ENCODE measurements at places on chromosomes 6 and 20.
A peak's percentile ranks its signal among the peaks of the same experiment; 100 is the strongest.

GRCh38 chr6:28239636-28240035 lies 12.4 kb downstream of the ZKSCAN4 start:
- H3K36me3 ChIP-seq = peaks cover 14% of the 10 kb centered on the region
- no peak overlapping the region for H3K27ac ChIP-seq
- no peak for DNase-seq
- no peaks in the 10 kb centered on the region for H3K4me1 ChIP-seq

DNA sequence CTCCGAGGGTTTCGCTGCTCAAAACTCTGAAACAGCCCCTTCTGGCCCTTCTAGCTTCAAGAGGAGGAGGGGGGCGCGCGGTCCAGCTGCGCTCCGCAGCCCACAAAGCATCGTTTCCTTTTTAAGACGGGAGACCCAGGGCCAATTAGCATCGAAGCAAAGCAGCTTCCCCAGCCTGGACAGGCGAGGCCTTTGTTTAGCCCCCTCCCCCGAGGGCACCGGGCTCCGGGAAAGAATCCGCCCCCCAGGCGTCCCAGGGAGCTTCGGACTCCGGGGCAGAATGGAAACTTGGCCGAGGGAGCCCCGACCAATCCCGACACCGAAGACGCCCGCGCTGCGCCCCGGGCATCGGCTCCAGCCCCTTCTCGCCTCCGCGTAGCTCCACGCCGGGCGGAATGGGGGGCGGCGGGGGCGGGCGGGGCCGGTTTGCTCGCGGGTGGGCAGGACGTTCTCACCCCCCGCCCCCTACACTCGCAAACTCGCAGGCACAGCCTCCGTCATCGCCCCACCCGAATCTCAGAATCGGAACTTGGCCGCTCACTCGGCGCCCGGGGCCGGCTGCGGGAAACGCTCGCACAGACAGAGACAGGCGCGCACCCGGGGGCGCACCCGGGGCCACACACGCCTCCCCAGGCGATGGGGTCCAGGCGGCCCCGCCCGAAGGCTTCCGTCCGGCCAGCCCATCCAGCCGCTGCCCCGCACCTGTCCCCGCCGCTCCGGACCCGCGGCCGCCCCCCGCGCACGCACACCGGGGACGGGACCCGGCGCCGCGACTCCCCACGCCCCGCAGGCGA lies 628 bp downstream of the NKAIN4 start:
- H3K4me3 ChIP-seq = no peak overlapping the region
- H3K36me3 ChIP-seq = no peaks in the 10 kb centered on the region
- H3K4me1 ChIP-seq = no peaks in the 10 kb centered on the region

- no peak overlapping the region for H3K4me3 ChIP-seq
- DNase-seq = no peak
Observed at GRCh38 chr6:137958811-137959565, 91.9 kb downstream of the TNFAIP3 start.

DNA sequence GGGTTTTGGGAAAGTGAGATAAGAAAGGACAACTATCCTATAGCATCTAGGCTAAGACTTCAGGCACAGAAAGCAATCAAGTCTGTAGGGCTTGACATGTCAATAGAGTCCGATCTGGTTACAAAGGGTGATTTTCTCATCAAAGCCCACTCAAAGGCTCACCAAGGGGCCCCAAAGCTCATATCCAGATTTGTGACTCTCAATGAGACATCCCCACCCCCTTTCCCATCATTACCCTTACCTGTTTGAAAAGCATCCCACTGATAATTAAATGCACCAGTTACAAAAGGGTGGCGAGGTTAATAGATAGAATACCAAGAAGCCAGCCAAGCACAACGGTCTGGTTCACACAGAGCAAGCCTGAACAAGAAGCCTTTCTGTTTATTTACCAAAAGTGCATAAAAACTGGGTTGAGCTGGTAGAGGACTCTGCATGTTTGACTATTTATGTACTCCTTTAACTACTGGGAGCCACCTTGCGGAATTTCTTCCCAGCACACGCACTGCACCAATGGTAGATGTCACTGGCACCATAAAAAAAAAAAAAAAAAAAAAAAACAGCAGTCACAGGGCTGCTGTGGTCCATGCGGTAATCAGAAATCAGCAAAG lies 6.1 kb downstream of the JAG1 start:
- H3K4me3 ChIP-seq = peak overlapping the region; percentile 82
- H3K27ac ChIP-seq = no peak overlapping the region
- peaks cover 36% of the 10 kb centered on the region for H3K4me1 ChIP-seq
- DNase-seq = no peak

GRCh38 chr6:51813904-51814303 lies 273.5 kb downstream of the PKHD1 start:
- H3K4me1 ChIP-seq = no peaks in the 10 kb centered on the region
- H3K4me3 ChIP-seq = no peak overlapping the region
- H3K27me3 ChIP-seq = no peaks in the 10 kb centered on the region
- DNase-seq = no peak
- peaks cover 5% of the 10 kb centered on the region for H3K36me3 ChIP-seq
- H3K27ac ChIP-seq = no peak overlapping the region

- H3K4me3 ChIP-seq = no peak overlapping the region
- no peaks in the 10 kb centered on the region for H3K27me3 ChIP-seq
- peaks cover 12% of the 10 kb centered on the region for H3K4me1 ChIP-seq
- H3K27ac ChIP-seq = no peak overlapping the region
- H3K36me3 ChIP-seq = peaks cover 25% of the 10 kb centered on the region
Observed at GRCh38 chr20:3041854-3042409, 1.5 kb upstream of the GNRH2 start.

DNA sequence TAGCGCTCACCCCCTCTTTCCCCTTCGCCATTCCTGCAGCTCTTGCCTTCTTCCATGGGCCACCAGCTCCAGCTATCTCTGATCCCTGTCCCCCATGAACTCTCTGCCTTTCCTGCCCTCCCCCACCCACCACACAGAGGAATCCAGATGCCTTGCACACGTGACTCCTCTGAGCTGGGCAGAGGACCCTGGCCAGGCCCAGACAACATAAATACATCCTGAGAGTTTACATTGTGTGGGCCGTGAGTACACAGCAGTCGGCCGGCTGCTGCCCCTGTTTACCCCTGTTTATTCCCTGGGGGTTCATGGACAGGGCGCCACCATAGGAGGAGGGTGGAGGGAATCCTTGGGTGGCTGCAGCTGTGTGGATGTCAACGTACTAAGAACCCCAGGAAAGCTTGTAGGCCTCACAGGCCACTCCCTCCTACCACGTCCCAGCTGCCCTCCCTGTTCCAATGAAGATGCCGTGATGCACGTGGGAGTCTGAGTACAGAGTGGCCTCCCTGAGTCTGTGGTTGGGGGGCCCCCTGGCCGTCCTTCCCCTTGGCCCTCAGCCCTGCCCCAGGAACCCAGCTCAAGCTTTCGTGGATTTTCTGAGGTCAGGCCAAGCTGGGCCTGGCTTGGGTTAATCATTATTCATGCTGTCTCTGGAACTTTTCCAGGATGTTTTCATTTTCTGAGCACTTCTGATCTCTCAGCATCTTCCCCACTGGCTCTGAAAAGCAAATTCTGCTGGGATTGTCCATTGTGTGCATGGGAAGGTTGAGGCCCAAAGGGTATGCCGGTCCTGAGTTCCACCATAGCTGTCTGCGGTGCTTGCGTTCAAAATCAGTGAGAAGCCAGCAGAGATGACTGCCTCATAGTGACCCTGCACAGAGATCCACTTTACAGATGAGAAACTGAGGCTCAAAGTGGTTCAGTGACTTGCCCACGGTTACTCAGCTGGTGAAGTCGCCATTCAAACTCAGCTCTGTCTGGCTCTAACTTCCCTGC lies 136.3 kb downstream of the MRPL14 start:
- DNase-seq = peak; percentile 56
- H3K36me3 ChIP-seq = no peaks in the 10 kb centered on the region
- H3K27me3 ChIP-seq = no peaks in the 10 kb centered on the region
- no peak overlapping the region for H3K27ac ChIP-seq
- H3K4me1 ChIP-seq = peaks cover 53% of the 10 kb centered on the region

- no peak overlapping the region for H3K27ac ChIP-seq
- DNase-seq = no peak
- no peaks in the 10 kb centered on the region for H3K27me3 ChIP-seq
- no peaks in the 10 kb centered on the region for H3K36me3 ChIP-seq
Observed at GRCh38 chr6:155406801-155407200, 48.8 kb downstream of the NOX3 start.

- DNase-seq = no peak
- no peak overlapping the region for H3K27ac ChIP-seq
- H3K27me3 ChIP-seq = peaks cover 47% of the 10 kb centered on the region
- H3K4me1 ChIP-seq = no peaks in the 10 kb centered on the region
- no peak overlapping the region for H3K4me3 ChIP-seq
Observed at GRCh38 chr20:48463916-48464315, 363.9 kb downstream of the PREX1 start.

DNA sequence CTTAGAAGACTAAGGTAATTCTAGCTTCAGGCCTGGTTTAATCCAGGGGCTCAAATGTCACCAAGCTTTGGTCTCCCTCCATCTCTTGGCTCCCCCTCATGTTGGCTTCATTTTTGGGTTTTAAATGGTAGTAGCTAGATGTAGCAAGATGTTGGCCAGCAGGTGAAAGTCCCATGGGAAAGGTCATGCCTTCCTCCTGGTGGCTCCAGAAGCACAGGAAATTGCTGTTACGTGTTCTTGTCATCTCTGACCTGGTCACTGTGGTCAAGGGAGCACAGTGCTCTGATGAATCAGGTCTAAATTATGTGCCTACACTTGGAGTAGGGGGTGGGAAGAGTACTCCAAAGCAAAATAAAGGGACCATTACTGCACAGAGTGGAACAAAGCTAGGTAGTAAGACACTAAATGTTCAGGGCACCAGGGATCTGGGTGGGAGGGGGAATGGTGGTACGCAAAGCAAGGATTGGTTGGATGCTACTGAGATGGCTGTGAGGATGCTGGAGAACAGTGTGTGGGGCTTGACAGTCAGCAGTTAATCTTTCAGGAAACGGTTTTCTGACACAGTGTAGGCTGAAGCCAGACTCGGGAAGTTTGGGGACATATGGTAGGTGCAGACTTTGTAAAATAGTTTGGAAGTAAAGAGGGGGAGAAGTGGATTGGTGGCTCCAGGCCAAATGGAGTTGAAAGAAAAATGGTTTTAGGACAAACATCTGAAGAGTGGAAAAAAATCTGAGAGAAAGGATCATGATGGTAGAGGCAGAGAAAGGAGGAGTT lies 30.1 kb downstream of the CDS2 start:
- peaks cover 40% of the 10 kb centered on the region for H3K4me1 ChIP-seq
- DNase-seq = no peak
- no peak overlapping the region for H3K4me3 ChIP-seq

- no peaks in the 10 kb centered on the region for H3K36me3 ChIP-seq
- no peak overlapping the region for H3K27ac ChIP-seq
- no peaks in the 10 kb centered on the region for H3K27me3 ChIP-seq
- DNase-seq = no peak
Observed at GRCh38 chr6:64054861-64055260, 419.3 kb downstream of the PHF3 start.

DNA sequence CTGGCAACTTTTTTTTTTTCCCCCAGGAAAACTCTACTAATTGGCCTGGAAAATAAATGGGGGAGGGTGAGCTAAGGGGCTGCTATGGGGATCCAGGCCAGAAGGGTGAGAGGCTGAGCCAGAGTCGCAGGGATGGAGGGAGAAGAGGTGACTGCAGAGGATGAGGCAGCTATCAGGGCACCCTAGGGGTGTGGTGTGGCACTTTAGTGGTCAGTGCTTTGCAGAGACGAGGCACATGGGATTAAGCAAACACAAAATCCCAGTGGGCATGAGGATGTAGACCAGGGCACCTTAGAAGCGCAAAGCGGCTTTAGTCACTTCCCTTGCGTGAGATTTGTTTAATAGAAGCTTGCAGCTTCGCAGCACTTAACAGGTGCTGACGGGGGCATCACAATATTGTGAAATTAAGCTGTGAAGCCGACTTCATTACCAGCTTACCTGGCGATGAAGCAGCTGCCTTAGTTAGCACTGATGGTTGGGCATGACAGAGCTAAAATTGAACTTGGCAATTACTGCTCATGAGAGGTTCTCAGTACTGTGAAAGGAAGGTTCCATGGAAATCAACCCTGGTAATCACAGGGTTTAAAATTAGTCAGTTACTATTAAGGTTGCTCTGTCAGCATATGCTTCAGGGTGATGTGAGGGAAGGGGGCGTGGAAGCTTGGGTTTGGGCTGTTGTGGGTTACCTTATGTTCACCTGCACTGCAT lies 26.0 kb downstream of the TOX2 start:
- H3K4me1 ChIP-seq = peaks cover 35% of the 10 kb centered on the region
- no peak overlapping the region for H3K27ac ChIP-seq
- H3K4me3 ChIP-seq = no peak overlapping the region
- H3K27me3 ChIP-seq = peaks cover 13% of the 10 kb centered on the region
- DNase-seq = no peak

- H3K36me3 ChIP-seq = no peaks in the 10 kb centered on the region
- no peaks in the 10 kb centered on the region for H3K4me1 ChIP-seq
- H3K27ac ChIP-seq = no peak overlapping the region
- no peaks in the 10 kb centered on the region for H3K27me3 ChIP-seq
- H3K4me3 ChIP-seq = no peak overlapping the region
Observed at GRCh38 chr6:55705451-55706440, 126.8 kb upstream of the HMGCLL1 start.

- H3K27ac ChIP-seq = no peak overlapping the region
- H3K27me3 ChIP-seq = peaks cover 36% of the 10 kb centered on the region
- no peaks in the 10 kb centered on the region for H3K36me3 ChIP-seq
- H3K4me3 ChIP-seq = no peak overlapping the region
- no peak for DNase-seq
- no peaks in the 10 kb centered on the region for H3K4me1 ChIP-seq
Observed at GRCh38 chr20:2403291-2404052, 22.8 kb downstream of the TGM6 start.

DNA sequence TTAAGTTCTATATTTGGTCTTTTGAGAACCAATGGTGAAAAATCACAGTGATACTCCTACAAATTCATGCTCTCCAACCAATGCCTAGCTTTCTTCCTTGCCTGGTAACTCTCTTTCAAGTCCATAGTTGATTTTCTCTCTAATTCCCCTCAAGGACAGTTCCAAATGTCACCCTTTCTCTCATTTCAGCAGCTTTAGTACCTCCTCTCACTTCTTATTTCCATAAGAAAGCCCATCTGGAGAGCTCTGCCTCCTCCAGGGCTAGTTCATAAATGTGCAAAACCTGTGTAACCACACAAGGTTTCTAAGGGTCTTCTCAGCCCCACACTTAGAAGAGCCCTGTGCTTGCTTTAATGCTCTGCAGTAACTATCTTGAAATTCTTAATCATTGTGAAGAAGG lies 155.4 kb upstream of the PLCB4 start:
- H3K36me3 ChIP-seq = no peaks in the 10 kb centered on the region
- no peaks in the 10 kb centered on the region for H3K27me3 ChIP-seq
- peaks cover 29% of the 10 kb centered on the region for H3K4me1 ChIP-seq
- H3K27ac ChIP-seq = no peak overlapping the region
- no peak for DNase-seq

GRCh38 chr6:1871724-1872315 lies 262.1 kb downstream of the FOXC1 start:
- no peaks in the 10 kb centered on the region for H3K36me3 ChIP-seq
- DNase-seq = no peak
- H3K27me3 ChIP-seq = no peaks in the 10 kb centered on the region
- H3K4me3 ChIP-seq = no peak overlapping the region
- no peak overlapping the region for H3K27ac ChIP-seq
- no peaks in the 10 kb centered on the region for H3K4me1 ChIP-seq

GRCh38 chr6:1689141-1689540 lies 79.4 kb downstream of the FOXC1 start:
- no peak overlapping the region for H3K27ac ChIP-seq
- no peak overlapping the region for H3K4me3 ChIP-seq
- H3K4me1 ChIP-seq = peaks cover 44% of the 10 kb centered on the region

- H3K4me1 ChIP-seq = no peaks in the 10 kb centered on the region
- no peaks in the 10 kb centered on the region for H3K36me3 ChIP-seq
- no peaks in the 10 kb centered on the region for H3K27me3 ChIP-seq
- no peak for DNase-seq
Observed at GRCh38 chr6:15400572-15401004, 154.7 kb downstream of the JARID2 start.
